ENCODE measurements at places on chromosomes 1 and 21. TPM values are rescaled to one million over a fixed set of nuclear protein-coding genes. Genes with fewer than 3 reads are reported as not detected.

DNA sequence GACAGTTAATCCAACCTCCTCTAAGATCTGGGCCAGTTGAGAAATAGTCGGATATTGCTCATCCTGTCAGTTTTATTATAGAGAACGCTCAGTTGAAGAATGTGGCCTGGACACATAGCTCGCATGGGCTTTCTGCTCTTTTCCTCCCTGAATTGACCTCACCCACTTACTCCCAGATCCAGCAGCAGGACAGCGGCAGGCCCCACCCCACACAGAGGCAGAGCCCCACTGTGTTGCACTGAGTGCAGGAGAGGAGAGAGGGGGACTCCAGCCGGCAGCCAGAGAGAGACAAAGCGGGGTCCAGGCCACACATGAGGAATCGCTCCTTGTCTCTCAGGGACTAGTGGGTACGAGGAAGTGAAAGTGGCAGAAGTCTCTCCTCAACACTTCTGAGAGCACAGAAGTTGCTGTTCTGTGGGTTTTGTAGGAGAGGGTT lies 78.6 kb downstream of the LAMC1 start:
- peak; percentile 57 for DNase-seq

DNA sequence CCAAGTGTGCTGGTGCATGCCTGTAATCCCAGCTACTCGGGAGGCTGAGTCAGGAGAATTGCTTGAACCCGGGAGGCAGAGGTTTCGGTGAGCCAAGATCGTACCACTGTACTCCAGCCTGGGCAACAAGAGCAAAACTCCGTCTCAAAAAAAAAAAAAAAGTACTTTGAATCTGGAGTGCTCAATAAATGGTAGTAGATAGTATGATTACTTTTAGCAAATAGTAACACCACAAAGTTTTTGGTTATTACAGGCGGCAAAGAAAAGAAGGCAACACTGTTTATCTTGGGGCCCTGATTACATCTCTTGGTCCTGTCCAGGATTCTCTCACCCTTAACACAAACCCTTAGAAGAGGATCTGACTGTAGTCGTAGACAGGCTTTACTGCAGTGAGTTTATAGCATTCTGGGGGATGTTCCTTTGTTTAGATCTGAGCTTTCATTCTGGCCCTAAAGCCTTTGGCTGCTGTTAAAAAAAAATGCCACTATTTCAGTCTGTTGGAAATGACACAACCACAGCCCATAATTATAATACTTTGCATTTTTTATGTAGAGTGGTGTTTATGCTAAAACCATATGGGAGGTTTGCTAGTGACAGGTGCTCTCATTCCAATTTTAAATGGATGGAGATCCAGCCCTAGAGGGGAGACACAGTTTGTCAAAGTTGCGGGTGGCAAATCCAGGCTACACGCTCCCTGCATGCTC lies 79.7 kb upstream of the SLC2A1 start:
- DNase-seq = no peak

DNA sequence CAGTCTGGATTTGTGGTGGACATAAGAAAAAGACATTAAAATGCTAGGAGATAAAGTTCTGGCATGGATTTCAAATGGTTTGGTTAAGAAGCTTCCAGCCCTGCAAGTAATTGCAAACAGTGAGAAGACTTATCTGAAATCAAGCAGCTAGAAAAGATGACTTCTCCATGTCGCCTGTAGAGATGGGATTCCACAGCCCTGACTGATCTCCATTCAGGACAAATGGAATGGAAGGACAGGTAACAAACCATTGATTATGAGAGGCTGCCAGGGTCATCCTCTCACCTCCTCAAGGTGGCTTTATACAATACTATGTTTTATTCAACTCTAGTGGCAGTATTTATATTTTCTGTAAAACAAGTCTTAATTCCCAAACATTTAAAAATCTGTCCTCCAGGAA lies 237.9 kb downstream of the HLX start:
- DNase-seq = no peak

GRCh38 chr1:64744492-64745180 lies at the start of gene RAVER2:
Gene RAVER2, plus strand, starts transcription at chr1:64745075. Its CDS starts 98 bp downstream, at chr1:64745173.
- DNase-seq = peak; percentile 70

DNA sequence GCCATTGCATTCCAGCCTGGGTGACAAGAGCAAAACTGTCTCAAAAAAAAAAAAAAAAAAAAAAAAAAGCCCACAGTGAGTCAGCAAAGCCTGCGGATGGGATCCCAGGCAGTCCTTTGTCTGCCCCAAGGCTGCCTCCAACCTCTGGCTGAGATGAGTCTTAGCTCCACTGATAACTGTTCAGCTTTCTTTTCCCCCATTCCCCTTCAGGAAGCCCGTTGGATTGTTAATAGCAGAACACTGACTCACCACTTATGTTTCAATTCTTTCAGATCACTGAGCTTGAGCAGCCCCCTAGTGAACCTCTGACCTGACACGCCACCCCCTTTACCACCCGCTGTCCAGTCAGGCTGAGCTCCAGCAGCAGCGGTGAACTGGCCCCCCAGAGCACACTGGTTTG lies 57.5 kb downstream of the ERG start:
- no peak for DNase-seq

GRCh38 chr1:56436296-56436695 lies 143.1 kb downstream of the PLPP3 start:
- DNase-seq = no peak

GRCh38 chr1:22576150-22576544 lies 12.9 kb downstream of the EPHA8 start:
- no peak for DNase-seq

DNA sequence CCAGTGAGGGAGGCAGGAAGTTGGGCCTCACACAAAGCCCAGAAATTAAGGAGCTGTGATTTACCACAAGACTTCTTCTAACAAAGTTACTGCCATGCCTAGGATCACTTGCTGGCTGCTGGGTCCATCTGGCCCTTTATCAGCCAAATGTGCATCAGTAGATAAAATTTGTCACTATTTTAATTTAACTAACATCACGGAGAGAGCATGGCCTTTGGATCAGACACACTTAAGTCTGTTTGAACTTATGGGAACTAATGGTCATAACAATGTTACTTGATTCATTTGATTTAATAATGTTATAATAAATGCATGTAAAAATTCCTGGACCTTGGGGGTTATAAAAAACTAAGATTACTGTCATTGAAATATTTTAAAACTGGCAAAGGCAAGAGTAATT lies 67.2 kb upstream of the CCDC190 start:
- no peak for DNase-seq

- no peak for DNase-seq
Observed at GRCh38 chr1:89802051-89802450, 18.8 kb upstream of the LRRC8D start.

GRCh38 chr1:155051777-155052398 lies 772 bp downstream of the ADAM15 start:
- DNase-seq = peak; percentile 66

- DNase-seq = no peak
Observed at GRCh38 chr1:11535316-11535715, 56.4 kb downstream of the DISP3 start.

DNA sequence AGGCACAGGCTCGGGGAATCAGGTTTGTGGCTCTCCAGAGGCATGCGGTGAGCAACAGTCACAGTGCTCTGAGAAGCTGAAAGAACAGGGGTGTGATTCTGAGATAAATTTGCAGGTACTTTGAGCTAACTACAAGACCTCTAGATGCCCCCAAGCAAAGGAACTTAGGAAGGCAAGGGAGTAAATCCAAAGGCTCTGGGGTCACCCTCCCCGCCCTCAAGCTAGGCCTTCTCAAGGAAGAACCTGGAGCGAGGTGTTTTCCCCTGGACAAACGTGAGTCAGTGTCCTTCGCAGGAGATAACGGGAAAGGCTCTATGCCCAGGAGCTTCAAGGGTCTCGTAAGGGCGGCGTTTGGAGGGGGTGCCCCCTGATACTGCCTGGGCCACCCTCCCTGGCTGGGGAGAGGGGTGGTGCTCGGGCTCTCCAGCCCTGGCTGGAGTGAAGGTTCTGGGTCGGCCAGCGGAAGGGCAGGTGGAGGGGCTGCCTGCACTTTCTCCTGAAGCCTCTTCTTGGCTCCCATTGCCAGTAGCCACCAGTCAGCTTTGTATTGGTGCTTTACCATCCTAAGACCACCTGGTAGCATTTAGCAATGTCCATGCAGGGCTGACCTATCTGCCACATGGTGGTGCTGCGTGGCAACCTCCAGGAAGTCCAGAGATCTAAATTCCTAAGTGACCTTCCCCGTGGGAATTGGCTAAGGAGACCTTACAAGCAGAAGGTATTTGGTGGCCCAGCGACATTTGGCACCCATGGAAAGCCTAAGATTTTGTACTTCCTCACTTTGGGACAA lies 44.0 kb downstream of the GPR161 start:
- DNase-seq = no peak

GRCh38 chr1:207328004-207328403 lies 6.5 kb downstream of the CD55 start:
- no peak for DNase-seq

DNA sequence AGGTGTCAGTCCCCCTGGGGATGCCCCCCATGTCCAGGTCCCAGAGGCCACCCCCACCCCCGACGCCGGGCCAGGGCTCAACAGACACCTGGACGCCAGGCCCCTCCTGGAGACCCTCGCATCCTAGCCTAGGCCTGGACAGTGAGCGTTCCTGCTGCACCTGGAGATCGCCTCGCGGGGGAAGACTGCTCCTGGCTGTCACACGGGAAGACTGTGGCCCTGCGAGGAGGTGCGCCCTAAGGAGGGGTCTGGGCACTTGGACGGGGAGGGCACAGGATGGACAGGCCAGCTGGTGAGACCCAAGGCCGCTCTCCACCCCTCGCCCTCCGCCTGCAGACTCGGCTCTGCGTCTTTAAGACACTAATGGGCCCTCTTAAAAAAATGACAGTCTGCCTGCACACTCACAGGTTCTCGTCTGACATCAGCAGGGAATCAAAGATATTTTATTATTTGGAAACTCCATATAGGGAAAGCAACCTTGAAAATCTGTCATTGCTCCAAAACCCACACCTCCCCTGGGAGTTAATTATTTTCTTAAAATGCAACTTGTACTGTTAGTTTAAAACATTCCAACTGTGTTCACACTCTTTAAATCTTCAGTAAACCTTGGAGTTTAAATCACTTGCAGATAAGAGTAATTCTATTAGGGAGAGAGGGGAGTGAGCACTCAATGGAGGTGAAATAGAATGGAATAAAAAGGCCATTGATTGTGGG lies 45.6 kb upstream of the ACTRT2 start:
- no peak for DNase-seq

GRCh38 chr1:198220428-198220827 lies 63.6 kb downstream of the NEK7 start:
- no peak for DNase-seq

DNA sequence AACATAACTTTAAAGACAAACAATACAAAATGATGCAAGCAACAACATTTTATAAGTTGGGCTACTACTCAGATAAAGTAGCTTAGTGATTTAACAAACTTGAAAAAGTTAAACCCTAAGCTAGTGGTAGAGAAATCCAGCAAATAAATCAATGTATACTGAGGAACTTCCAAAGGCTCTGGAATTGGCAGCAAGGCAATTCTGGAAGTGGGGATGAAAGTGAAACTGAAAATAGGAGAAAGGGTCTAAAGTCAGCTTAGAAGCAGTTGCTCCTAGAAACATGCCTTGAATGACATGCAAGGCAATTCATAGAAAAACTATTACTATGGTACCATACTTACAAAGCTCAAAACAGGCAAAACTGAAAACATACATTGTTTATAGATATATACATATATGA lies 90.0 kb upstream of the CAMK1G start:
- DNase-seq = no peak

- DNase-seq = no peak
Observed at GRCh38 chr1:112934577-112934976, 21.4 kb downstream of the SLC16A1 start.

- no peak for DNase-seq
Observed at GRCh38 chr1:166900987-166901386, 24.9 kb upstream of the TADA1 start.

DNA sequence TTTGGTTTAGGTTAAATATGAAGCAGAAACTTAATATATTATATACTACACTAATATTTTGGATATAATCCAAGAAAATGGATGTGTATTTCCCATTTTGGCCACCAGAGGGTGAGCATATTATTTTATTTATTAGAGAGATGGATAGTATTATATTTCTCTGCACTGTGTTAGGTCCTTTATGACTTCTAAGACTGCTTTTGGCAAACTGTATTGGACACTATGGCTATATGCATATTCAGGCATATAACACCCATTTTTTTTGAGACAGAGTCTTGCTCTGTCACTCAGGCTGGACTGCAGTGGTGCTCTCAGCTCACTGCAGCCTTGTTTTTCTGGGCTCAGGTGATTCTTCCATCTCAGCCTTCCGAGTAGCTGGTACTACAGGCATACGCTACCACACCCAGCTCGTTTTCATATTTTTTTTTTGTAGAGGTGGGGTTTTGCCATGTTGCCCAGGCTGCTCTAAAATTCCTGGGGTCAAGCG lies 17.8 kb upstream of the PGM1 start:
- DNase-seq = peak; percentile 46

GRCh38 chr1:115925467-115925866 lies 50.8 kb upstream of the SLC22A15 start:
- no peak for DNase-seq

DNA sequence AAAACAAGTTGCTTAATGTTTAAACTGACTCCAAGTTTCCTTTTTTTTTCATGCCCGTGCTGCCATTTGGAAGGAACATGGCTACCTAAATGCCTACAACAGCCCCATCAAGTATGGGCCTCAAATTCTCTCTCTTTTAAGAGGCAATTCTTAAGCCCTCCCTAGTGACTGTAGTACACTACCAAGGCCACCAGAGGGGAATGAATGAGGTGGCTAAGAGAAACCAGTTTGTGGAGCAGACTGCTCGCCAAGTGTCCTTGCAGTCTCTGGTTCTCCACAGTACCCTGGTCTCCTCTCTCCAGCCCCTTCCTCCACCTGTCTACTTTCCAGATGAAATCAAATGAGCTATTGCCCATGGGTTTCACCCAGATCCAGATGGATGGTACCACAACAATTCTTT lies 1809.6 kb downstream of the BRINP3 start:
- no peak for DNase-seq

- DNase-seq = no peak
Observed at GRCh38 chr21:45327441-45328197, 39.9 kb upstream of the POFUT2 start.

- no peak for DNase-seq
Observed at GRCh38 chr1:231194843-231195516, 33.1 kb downstream of the TRIM67 start.

Gene OR14K1
- total RNA-seq = not detected

Gene RGS8
- total RNA-seq = not detected

Gene TRPM2
- 1.6 TPM for total RNA-seq

Gene RGSL1
- not detected for total RNA-seq

Gene CELA2B
- total RNA-seq = not detected

Gene RLF
- 21.4 TPM for total RNA-seq

Gene ZBTB8A
- 0.17 TPM for total RNA-seq

Gene LCE2C
- not detected for total RNA-seq

Gene FAM163A
- total RNA-seq = not detected

Gene YOD1
- 9.5 TPM for total RNA-seq

Gene GSTM5
- not detected for total RNA-seq
